Ovary (tissue), 10 donors: ENCODE measurements at places on chromosomes 3 and 15.
A peak's percentile ranks its signal among the peaks of the same experiment; 100 is the strongest.

DNA sequence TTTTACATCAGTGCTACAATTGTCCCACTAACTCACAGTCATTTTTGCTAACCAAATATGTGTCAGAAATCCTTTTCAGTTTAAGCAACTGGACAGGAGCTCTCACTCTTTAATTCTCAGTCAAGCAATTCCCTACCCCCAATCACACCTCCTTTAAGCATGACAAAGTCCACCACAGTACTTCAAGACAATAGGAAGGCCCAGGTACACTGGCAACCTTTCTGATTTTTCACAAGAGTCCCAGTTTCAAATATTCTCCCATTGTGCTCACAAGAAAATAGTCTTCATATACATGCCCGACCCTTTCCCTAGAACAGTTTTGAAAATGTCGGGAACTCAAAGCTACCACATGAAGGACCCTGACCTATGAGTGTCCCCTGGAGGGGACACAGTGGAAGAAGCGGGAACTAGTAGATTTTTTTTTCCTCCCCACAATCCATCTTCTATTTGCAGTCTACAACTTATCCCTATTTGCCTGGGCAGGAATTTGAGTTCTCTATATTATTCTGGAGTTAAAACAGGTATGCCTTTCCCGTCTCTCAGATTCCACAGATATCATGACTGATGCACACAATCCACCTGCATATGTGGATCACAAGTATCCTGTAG is 413.5 kb downstream of the TIGIT start:
- DNase-seq: no peak

DNA sequence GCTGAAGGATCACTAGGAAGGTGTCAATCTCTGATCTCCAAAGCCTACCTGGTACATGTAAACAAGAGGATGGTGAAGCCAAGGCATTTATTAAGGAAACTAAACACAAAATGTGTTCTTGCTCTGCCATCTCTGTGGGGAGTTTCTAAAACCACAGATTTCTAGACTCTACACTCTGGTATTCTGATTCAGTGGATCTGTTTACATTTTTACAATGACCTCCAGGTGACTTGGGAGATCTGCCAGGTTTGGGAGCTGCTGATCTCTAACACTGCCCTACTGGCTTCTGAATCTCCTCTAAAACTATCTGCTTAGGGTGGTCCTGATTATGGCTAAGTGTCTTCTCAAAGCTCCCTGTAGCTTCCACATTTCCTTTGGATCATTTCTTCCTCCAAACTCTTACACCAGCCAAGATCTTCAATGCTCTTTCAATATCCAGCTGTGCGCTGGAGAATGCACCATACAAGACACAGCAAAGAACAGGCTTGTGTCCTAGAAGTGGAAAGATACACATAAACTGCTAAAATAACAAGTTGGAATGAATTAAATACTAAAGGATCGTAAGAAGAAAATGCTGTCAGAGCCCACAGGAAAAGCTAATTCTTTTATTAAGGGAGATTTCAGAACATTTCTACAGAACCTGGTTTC is 72.7 kb downstream of the GREM1 start:
- no peak for DNase-seq

GRCh38 chr15:88727439-88727838 is 75.8 kb upstream of the ACAN start:
- DNase-seq: no peak

GRCh38 chr3:194162070-194162678 is 26.2 kb downstream of the HES1 start:
- DNase-seq: no peak

- no peak for DNase-seq
These were observed 634.1 kb upstream of the TBL1XR1 start for GRCh38 chr3:177831361-177831760.

GRCh38 chr3:128275316-128276145 is 122.2 kb downstream of the EEFSEC start:
- no peak for DNase-seq

- no peak for DNase-seq
These were observed 5.3 kb downstream of the IP6K2 start for GRCh38 chr3:48711727-48712126.

DNA sequence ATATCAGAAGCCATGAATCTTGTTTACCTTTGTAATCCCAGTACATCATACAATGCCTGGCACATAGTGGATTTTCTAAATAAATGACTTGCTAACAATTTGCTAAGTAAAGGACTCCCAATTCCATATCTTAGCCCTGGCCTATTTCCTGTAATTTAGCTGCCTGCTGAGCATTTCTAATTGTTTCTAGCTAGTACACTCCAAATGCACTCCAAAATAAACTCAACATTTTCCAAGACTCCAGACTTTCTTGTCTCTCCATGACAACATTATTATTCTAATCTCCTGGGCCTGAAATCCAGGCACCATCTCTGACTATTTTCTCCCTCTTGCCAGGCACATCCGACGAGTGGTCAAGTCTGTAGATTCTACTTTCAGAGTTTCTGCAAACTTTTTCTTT is 773.5 kb downstream of the SQOR start:
- no peak for DNase-seq

GRCh38 chr3:61562721-61563312 is 1.4 kb downstream of the PTPRG start:
- DNase-seq: peak; percentile 43

GRCh38 chr3:11128682-11129632 is 25.3 kb upstream of the HRH1 start:
- no peak for DNase-seq

- no peak for DNase-seq
These were observed 29.2 kb downstream of the SEMA6D start for GRCh38 chr15:47746516-47746915.

- DNase-seq: no peak
These were observed 50.1 kb upstream of the CGNL1 start for GRCh38 chr15:57326196-57326595.

DNA sequence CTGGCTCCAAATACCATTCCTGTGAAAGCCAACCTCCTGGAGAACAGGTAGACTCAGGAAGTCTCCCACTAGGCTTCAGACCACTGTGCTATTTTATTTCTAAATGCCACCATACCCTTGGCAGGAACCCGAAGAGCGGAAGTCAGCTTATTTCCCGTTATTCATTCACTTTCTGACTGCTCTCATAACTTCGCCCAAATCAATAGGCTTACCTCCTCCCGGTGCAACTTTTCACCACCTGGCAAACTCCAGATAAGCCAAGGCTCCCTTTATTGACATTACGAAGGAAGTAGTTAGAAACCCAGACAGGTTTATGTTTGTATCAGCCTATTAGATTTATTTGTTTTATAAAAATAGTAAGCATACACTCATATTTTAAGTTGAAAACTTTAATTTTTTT is 3.3 kb upstream of the CCDC54 start:
- DNase-seq: no peak

GRCh38 chr3:28287046-28287445 is 45.6 kb downstream of the CMC1 start:
- no peak for DNase-seq

DNA sequence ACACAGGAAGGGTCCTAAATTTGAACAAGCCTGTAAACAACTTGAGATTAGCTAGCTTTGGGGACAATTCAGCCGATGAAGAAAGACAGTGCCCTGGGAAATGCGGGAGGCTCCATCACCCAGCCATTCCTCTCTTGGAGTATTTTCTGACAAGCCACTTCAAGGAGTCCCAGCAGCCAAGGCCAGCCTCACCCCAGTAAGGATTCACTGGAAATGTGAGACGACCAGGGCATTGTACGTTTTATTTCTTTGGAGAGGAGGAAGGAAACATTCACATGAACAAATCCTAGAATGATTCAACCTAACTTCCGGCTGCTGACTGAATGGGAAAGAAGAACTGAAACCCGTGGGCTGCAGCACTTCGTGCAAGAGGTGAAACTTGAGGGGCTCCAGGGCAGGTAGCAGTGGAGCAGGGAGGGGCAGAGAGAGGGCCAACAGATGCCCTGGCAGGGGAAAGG is 116.4 kb upstream of the ARHGEF3 start:
- no peak for DNase-seq

DNA sequence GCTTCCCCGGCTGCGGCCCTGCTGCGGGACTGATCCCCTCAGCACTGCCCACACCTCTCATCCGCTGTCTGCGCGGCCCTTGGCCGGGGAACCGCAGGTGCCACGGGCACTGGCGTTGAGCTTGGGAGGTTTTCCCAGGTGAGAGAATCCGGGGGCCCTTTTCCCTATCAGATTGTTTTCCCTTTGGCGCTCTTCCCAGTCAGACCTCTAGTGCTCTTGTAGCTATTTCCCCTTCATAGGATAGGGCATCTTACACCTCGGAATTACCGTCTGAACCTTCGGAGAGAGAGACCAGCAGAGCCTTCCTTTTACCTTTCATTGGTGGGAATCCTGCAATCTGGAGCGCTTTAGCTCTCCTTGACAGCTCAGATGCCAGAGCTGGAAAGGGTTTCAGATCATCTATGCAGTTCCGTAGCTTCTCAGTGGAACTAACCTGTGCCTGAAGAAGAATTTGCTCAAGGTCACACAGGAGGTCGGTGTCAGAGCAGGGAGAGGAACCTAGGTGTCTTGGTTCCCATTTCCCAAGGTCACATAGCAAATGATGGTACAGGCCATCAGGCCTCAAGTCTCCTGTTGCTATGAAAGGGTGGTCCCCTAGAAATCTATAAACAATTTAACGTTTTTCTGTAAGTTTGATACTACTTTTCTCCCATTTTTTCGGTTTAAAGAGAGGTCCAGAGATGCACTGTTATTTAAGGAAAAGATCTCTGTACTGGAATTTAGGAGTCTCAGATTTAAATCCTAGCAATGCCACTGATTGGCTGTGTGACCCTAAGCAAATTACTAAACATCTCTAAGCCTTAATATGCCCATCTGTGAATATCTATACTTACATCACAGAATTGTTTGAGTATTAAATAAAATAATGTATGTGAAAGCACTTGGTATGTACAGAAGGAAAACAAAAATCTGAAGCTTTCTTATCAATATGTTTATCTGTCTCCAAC is 916 bp downstream of the IDH3A start:
- no peak for DNase-seq
